AML-193 (cell line): ENCODE measurements at places on chromosomes 2 and 18.

DNA sequence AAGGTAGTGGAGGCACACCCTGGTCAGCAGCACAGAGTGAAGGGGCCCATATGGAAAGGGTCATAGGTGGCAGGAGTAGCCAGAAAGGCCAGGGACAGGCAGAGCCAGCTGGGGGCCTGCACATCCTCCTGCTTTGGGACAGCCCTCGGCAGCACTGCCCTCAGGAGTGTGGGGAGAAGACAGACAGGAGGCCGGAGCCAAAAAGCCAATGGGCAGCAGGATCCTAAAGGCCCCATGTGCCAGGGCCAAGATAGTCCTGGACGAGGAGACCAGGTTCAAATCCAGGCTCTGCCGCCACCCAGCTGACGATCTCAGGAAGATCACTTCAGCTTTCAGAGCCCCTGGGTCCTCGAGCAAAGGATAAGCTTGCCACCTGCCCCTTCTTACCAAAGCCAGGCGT lies 220.1 kb downstream of the TMEM163 start:
- DNase-seq = no peak

GRCh38 chr2:44895061-44895460 lies 46.4 kb upstream of the SIX3 start:
- DNase-seq = no peak

- DNase-seq = no peak
These were observed 71.6 kb upstream of the BCL2L11 start for GRCh38 chr2:111048856-111049768.

- no peak for DNase-seq
These were observed 6.0 kb upstream of the IL1A start for GRCh38 chr2:112790305-112790704.

GRCh38 chr18:79991494-79991893 lies 3.1 kb upstream of the TXNL4A start:
- DNase-seq = no peak

DNA sequence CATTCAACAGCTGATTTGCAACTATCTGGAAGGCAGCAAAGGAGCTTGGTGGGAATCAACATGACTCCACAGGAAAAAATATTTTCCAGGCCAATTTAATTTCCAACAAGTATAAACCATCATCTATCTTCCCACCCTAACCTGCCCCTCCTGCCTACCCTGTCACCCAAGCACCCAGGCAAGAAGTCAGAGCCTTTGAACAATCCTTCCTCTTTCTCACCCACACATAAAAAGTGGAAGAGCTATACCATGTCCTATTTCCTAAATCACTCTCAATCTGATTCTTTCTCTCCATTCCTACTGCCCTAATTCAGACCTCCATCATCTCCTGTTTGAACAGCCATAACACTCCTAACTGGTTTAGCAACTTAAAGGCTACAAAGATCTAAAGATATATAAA lies 12.7 kb downstream of the SPIRE1 start:
- no peak for DNase-seq

DNA sequence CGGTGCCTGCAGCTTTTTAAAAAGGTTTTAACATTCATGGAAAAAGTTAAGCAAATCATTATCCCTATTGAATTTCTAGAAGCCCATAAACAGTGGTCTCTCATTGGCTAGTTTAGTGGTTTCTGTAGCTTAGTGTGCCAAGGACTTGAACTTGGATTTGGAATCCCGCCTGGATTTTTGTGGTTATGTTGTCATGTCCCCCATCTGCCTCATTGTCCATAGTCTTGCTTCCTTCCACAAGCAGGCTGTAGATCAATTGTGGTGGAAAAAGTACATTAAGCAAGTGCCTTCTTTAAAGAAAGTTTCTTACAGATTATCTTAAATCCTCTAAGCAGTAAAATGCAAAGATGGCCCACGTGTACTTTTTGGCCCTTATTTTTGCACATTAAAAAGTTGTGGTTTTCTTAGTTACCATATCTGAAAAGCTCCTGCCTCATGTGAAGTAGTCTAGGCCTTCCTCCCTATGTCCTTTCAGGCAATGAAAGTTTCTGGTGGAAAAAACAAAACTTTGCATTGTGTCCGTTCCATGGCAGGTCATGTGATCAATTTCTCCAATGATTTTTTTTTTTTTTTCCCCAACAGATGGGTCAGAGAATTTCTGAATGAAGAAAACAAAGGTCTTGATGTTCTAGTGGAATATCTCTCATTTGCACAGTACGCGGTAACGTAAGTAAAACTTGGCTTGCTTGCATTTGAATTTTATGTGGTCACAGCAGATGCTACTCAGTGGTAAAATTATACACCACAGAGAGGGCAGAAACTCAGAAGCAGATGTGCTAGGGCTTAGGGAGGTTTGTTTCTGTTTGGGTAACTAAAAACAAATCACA lies 158.9 kb downstream of the PRPF40A start:
- no peak for DNase-seq

- peak; percentile 8 for DNase-seq
These were observed 360.1 kb downstream of the LPIN1 start for GRCh38 chr2:12106440-12107080.

DNA sequence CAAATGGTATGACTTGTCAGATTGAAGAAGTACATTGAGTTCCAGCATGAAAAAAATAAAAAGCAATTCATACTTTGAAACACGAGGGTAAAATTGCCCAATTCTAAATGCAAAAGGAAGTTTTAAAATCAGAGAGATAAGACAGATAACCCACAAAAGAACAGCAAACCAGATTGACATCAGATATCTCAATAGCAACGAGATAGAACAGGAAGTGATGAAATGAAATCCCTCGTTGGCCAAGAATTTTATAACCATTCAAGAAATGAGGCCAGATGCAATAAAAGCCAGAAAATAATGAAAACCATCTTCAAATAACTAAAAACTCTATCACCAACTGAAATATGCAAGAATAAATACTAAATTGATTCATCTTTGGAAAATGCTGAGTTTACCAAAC lies 172.8 kb downstream of the CD226 start:
- DNase-seq = no peak

GRCh38 chr2:83368916-83369315 lies 1090.2 kb downstream of the SUCLG1 start:
- DNase-seq = no peak

- DNase-seq = no peak
These were observed 100.4 kb downstream of the GPD2 start for GRCh38 chr2:156536534-156536933.

- no peak for DNase-seq
These were observed 128.5 kb upstream of the SP5 start for GRCh38 chr2:170586571-170587095.

DNA sequence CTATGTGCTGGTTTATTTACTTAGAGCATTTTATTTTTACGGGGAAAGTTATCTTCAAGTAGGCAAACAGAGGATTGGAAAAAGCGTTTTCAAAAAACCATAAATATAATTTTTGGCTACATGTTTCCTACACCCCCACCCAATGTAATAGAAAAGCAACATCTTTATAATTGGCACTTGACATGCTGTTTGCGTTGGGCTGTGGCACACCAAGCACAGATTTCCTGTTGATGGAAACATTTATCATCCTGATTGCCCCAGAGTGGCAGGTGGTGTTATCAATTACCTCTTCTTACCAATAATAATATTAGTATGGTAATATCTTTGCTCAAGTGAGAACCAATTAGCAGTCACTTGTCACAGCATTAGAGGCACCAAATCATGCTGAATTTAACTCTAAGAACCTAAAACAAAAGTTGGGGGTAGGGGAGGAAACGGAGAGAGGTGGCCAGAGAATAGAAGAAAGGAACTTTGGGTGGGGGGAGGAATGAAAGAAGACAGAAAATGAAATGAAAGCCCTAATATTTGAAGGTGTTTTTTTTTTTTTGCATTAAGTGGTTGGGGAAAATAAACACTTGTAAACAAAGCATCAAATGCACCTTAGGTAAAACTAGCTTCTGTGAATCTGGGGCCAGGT lies 3.8 kb upstream of the SALL3 start:
- no peak for DNase-seq

DNA sequence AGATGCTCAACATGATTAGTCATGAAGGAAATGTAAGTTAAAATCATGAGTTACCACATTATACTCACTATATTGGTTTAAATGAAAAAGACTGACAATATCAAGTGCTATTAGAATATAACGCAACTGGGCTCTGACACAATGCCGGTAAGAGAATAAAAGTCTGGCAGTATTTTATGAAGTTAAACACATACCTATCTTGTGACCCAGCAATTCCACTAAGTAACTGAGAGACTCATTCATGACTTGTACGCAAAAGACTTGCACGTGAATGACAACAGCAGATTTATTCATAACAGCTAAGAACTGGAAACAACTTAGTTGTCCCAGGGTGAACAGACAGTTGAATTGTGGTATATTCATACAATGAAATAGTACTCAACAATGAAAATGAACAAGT lies 342.1 kb downstream of the SLC4A3 start:
- no peak for DNase-seq

DNA sequence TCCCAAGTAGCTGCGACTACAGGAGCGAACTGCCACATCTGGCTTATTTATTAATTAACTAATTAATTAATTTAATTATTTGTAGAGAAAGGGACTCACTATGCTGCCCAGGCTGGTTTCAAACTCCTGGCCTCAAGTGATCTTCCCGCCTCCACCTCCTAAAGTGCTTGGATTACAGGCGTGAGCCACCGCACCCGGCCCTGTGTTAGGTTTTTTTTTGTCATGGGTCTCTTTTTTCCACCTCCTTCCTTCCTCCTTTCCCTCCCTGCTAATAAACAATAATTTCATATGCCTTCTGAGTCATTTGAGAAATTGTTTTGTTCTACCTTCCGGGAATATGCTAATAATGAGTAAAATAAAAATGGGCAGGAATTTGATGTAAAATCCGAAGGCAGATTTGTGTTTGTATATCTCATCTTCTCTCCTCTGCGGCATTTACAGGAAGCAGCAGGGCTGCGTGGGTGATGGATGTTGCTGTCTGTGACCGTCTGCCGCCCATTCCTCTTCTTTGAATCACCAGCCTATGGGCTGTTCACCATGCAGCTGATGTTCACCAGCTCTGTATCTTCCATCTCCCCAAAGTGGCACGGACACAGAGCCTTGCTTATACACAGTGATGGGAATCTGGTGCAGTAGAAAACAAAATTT lies 89.9 kb downstream of the ACSL3 start:
- no peak for DNase-seq

DNA sequence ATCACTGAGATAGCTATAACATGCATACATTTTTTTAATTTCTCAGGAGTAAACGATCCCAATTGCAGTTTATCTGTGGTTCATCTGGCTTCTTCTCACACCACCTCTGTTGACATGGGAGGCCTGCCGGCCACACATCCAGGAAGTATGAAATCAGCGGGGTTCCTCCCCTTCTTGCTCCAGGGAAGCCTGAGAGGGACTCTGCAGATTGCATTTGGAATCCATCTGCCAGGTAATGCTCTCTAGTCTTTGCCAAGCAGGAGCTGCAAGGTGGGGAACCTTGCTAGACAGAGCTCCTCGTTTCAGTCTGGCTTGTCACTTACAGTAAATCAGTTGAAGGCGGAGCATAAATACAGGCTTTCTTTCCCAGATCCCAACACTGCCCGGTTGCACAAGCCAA lies 49.9 kb downstream of the SOX11 start:
- DNase-seq = no peak
